ENCODE measurements at places on chromosomes 2 and 18.

DNA sequence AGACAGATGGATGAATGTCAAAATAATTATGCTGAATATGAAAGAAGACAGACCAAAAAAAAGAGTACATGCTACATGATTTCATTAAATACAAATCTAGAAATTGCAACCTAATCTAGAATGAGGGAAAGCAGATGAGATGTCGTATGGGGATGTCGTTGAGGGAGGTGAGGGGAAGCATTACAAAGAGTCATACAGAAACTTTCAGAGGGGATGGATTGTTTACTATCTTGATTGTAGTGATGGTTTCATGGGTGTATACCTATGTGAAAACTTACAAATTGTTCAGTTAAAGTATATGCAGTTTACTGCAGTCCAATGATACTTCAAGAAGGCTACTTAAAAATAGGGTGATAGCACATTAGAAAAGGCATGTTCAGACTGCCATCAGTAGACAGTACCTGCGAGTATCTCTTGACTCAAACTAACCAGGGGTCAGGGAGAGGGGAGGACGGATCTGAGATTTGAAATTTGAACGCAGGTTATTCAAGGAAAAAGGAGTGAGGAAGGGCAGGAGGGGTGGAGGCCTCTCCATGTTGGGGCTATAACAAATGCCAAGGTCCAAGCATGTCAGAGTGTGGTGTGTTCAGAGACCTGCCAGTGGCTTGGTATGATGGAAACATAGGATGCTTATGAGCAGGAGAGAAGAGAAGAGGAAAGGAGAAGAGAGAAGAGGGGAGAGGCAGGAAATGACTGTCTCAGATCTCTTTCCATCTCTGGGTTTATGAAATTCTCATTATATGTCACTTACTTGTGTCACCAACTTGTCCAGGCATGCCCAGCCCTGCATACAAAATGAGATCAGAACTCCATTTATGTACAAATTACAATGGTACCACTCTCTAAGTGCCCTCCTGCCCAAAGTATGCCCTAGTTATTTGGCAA lies 257.3 kb upstream of the CXCR4 start:
- no peak for DNase-seq

- DNase-seq, result no peak
These were observed 26.6 kb downstream of the PARD3B start for GRCh38 chr2:204571911-204572310.

GRCh38 chr2:135667045-135667444 lies 74.6 kb upstream of the UBXN4 start:
- no peak for DNase-seq

- DNase-seq, result no peak
These were observed 441.3 kb downstream of the RND3 start for GRCh38 chr2:150046211-150046610.

- DNase-seq, result no peak
These were observed 71.1 kb upstream of the ACAA2 start for GRCh38 chr18:49884465-49884864.

GRCh38 chr2:134668821-134669220 lies 50.0 kb downstream of the TMEM163 start:
- no peak for DNase-seq

DNA sequence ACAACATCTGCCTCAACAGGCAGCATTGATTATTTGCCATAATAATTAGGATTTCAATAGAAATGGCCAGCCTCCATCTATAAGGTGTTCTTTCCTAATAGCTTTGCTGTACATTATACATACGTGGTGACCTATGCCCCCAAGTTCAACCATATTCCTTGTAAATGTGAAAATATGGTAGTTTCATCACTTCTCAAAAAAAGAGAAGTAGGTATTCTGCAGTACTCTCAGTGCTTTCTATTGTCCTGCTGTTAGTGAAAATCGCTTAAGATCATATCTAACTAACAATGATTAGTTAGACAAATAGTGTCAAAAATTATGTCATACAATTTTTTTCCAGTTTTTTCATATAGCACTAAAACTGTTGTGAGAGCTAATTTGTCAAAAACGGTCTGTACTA lies 79.6 kb downstream of the SLC4A10 start:
- no peak for DNase-seq

DNA sequence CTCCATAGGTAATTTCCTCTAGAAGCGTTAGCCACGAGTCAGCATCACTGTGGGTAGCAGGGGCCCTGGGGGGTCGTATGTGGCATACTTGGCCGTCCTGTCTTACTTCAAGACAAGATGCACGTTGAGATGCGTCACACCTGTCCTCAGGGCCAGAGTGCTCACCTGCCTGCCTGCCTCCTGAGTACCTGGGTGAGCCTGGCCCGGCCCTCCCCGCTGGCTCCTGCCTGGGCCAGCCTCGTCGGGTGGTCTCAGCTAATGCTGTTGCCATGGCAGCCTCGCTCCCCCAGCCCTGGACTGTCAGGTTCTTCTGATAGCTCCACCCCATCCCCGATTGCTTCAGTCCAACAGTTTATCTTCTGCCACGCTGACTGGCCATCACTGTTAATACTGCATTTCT lies 232.4 kb downstream of the GBX2 start:
- no peak for DNase-seq

GRCh38 chr18:46393230-46393629 lies 263.8 kb downstream of the LOXHD1 start:
- DNase-seq, result no peak

DNA sequence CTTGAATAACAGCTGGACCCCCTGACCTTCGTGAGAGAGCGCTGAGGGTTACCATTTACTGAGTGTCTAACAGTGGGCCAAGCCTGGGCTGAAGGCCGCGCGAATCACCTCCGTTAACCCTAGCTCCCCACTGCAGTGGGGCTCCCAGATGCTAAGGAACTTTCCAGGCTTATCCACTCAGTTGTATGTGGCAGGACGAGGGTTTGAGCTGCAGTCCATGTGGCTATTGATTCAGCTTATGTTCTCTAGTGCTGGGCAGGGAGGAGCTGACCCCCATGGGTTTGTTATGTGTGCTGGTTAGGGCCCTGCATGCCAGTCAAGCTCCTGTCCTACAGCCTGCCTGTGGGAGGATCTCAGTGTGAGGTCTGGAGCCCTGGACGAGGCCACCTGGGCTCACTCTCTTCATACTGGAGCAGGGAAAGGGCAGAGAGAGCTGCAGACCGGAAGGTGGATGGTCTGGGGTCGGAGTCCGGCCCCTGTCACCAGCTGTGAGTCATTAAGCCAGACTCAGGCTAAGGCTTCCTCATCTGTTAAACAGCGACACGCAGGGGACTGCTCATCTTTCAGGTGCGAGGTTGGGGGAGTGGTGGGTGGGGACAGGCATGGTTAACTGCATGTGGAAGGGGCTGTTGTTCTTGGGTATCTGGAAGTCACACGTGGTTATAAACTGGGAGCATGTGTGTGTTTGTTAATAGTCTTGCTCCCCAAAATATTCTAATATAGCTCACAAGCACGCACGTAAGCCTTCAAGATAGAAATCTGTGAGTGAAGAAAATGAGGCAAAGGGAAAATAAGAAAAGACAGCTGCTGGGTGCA lies 6.6 kb downstream of the PSD4 start:
- DNase-seq, result no peak
